ENCODE measurements at places on chromosomes 3 and 15.

- no peak for DNase-seq
Measured at GRCh38 chr3:50737906-50738598, 63.3 kb downstream of the DOCK3 start.

DNA sequence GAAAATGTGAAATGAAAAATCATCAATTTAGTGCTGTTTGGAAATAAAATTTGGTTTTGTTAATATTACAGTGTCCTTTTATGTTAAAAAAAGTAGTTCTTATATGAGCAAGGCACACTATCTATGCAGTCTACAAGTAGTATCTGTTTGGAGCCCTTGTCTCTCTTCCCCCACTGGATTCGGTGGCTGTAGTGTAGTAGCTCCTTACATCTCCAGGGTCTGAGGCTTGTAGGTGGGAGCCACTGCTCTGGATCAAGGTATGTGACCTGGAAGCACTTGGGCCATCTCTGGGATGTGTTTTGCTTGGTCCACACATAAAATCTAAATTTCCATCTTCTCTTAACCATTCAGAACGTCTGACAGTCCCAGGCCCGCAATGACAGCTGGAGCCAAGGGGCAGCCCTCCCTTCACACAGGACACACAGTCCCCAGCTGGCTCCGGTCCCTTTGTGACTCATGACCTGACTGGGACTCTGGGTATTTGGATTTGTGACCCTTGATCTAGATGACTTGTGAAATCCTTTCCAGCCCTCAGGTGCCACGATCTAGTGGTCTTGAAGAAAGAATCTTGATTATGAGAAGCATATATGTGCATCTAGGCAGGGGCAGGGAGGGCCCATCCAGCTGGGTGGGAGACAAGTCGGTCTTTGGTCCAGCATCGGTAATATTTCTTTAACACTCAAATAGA lies 80.0 kb downstream of the USP13 start:
- DNase-seq, result no peak

DNA sequence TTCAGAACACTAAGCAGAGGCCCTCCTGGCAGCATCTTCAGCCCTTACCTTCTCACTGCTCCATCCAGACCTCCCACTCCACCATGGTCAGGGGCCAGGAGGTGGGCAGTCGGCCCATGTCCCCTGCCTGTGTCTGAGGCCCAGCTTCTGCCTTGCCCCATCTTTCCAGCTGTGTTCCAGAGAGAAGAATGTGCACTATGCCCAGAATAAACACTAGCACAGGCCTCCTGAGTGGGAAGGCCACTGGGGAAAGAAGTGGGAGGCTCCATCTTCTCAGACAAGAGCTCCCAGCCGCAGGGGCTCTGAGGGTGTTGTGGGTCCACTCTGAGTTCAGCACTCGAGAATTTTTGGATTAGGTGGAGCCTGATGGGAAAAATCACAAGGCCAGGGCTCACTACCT lies 44.5 kb downstream of the ADCY5 start:
- DNase-seq, result no peak

DNA sequence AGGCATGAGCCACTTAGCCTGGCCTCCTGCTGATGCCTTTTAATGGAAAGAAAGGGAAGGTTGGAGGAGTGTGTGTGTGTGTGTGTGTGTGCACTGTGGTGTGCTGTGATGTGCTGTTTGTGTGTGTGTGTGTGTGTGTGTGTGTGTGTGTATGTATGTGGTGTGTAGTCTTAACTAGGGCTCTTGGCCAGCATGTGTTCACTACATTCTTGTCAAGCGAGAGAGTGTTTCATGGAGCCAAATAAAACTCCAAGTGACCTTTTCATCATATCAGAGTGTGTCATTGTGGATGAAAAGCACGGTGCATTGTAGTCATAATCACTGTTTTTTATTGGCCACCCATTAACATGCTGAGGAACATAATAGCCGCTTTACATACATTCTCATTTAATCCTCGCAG lies 30.8 kb upstream of the BHLHE40 start:
- DNase-seq, result no peak

DNA sequence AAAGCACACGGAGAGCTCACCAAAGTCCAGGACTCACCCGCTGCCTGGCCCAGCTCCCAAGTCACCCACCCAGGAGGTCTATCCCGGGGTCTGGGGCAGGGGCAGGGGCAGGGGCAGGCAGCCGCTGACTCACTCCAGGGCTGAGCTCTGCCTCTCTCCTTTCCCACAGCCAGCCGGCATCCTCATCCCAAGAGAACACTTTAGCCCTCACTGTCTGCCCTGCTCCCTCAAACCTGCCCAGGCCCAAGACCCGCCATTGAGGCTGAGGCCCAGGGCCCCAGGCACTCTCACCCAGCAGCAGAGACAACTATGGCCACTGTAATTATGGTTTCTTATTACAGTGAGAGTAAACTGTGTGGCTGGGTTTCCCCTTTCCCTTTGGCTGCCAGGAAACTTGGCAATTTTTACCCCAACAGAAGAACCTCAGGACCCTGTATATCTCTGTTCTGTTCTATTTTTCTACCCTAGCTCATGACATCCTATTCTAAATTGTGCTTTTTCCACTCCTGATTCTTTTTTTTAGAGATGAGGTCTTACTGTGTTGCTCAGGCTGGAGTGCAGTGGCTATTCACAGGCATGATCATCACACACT lies 53.0 kb downstream of the IQSEC1 start:
- no peak for DNase-seq

DNA sequence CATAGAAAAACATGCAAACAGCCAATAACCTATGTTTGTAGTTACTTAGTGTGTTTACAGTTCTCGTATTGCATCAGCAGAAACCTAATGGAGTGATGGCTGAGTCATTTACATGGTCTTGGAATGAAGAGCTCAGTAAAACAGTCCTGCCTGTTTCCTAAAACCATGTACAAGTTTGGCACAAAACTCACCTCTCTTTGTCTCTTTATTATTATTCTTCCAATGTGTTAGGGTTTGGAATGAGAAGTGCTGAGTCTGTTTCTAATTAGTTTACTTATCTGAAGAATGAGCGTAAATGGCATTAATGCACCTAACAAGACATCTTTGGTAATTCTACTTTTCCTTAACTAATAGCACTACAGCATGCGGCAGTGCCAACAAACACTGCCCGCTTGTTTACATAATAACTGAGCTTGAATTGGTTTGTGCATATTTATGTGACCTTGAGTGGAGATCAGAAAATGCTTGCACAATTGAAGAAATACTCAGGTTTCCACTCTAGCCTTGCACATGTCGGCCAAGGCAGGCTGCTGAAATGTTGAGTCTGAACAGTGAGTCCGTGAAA lies 385.4 kb upstream of the SEMA6D start:
- no peak for DNase-seq

DNA sequence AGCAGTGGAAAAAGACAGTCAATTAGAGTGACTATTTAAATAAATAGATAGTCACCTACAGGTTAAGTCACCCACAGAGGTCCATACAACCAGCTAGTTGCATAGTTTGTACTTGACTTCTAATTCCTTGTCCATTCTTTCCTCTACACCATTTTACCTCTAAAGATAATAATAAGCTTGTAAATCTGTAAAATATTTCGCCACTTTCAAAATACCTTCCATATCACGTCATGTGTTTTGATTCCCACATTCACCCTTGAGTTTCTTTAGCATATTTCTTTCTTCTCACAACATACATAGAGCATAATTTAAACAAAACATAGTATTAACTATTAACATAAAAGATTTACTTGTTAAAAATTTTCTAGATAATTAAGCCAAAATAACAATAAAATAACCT lies 689.6 kb downstream of the MECOM start:
- no peak for DNase-seq

DNA sequence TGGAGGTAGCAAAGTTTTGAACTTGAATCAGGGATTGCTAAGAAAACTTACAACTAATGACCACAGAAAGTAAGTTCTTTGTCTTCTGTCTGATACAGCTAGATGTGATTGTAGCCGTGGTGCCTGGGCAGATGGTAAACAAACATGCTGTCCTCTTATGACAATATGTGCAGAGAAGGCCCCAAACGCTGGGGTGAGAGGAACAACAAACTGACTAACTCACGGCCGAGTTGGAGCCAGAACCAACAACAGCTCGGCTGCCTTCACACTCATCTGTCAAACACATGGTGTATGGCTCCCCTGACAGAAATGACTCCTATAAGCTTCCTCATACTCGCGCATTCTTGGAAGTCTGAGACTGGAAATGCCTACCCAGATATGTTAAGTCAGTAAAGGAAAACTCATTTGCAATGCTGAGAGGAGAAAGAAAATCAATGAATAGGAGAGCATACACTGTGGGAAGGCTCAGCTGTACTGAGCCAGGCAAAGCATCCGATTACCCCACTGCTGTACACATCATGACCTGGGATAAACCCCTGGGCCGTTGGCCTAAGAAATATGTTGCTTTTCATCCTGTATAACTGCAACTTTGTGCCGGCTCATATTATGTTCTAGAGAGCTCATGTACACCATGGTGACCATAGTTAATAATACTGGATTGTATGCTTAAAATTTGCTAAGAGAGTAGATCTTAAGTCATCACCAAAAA lies 5.7 kb downstream of the THBS1 start:
- no peak for DNase-seq

GRCh38 chr15:90818251-90819210 lies 49.9 kb upstream of the FURIN start:
- peak; percentile 88 for DNase-seq

- DNase-seq, result no peak
Measured at GRCh38 chr3:195443391-195443989, 670 bp upstream of the ACAP2 start.

DNA sequence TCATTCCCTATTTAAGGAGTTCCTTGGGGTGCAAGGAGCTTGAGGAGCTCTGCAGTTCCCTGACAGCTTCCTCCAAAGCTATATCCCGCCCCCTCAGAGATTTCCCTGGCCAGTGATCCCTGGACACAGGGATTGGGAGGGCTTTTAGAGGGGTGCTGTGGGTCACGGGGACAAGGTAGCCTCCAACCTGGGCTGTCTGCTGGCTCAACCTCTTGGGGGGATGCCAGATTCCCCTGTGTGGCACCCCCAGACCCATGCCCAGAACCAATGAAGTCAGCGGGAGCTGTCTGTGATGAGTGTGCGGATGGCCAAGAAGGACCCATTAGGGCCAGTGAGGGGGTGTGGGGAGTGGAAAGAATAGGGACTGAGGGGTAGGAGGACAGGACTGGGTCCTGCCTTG lies 21.0 kb upstream of the ATP2B2 start:
- no peak for DNase-seq

GRCh38 chr15:67573194-67573593 lies 30.7 kb downstream of the MAP2K5 start:
- no peak for DNase-seq

DNA sequence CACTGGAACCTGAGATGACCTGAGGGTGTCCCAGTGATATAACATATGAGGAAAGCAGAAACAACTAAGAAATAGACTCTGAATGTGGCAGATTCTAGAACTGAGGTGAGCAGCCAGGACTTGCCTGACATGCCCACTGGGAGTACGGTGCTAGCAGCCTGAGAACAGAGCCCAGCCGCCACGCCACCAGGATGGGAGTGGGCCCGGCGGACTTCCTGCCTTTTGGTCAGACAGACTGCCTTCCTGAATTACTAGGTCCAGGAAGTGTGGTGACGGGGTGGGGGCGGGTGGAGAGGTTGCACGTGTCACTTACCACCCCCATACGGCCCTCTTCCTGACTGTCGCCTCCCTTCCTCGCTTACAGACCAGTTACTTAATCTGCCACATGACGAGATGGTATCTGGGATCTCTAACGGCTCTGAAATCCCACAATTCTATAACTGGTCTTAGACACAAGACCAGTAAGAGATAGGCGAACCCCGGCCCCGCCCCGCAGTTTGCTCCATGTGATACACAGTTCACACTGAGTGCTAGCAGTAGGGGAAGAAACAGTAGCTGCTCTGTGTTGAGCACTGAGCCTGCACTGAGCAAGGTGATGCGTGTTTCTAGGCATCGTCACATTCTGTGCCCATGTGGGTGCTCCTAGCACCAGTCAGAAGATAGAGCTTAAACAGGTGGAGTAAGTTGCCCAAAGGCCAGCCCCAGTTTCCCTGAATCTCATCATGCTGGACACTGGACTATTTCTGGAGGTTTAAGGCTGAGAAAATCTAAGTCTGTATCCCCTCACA lies 95.7 kb downstream of the CPN2 start:
- peak; percentile 92 for DNase-seq

DNA sequence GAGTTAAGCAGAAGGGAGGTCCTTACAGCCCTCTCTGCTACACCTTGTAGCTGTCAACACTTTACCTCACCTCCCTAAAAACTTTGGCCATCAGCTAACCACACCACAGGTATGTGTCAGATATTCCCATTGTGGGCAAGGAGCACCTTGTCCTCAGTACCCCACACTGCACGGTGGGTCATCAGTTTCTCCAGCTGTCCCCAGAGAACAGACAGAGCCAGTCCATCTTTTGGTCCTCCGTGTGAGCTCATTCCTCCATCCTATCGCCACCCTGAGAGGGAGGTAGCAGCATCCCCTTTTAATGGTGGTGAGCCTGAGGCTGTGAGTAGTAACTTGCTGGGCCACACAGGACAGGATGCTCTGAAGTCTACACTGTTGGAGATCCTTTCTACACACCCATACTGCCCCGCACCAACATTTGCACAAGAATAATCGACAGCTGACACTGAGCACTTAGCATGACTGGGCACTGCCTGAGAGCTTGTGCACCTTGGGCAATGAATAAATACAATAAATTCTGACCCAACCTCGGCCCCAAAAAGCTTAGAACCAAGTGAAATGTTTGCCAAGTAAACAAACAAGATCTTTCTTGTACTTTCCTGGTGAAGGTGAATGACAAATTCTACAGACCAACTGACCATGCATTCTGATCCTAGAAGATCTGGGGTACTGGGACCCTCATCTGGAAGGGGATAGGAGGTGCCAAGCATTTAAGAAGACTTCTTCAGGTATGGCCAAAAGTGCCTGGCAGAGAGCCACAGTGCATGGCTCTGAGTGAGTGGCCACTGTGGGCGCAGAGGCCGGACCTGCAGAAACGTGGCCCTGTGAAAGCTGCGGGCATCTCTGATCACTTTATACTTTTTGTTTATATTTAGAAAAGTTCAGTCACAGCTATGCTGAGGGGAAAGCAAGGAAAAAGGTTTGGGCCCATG lies 6.9 kb downstream of the CHCHD4 start:
- DNase-seq, result no peak

DNA sequence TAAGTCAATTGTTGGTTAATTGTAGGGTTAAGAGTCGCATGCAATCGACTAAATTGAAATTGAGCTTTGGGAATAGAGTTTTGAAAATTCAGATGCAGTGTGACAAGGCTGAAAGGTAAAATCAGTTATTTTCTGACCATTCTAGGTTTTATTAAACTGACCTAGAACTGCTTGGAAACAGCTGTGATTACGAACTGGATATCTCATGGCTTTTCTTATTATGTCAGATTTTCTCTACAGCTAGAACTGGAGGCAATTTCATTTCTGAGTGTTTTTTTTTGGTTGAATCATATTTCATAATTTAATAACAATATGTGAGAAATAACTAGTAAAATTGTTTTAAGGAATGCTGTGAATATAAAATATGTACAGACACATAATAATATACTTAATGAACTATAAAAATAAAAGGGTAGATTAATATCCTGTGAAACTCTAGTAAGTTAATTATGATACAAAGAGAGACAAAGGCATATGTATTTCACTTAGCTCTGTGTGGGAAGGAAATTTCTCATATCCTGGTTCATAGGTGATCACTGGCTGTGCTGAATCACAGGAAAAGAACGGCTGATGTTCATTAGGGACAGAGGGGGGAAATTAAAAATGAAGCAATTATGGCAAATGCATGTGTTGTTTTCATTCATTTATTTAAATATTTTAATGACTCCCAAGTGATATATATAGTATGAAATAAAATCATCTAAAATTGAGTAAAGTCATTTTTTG lies 403.2 kb downstream of the ZIC1 start:
- DNase-seq, result no peak

GRCh38 chr15:31300981-31301672 lies 25.5 kb upstream of the KLF13 start:
- no peak for DNase-seq

GRCh38 chr3:138451595-138452162 lies 17.3 kb downstream of the ESYT3 start:
- DNase-seq, result no peak

Data from common myeloid progenitor, CD34-positive (primary cell).